ACHN (cell line): ENCODE measurements at places on chromosomes 5 and 9.

- DNase-seq, result no peak
These were observed 136.1 kb downstream of the ENC1 start for GRCh38 chr5:74504463-74504862.

DNA sequence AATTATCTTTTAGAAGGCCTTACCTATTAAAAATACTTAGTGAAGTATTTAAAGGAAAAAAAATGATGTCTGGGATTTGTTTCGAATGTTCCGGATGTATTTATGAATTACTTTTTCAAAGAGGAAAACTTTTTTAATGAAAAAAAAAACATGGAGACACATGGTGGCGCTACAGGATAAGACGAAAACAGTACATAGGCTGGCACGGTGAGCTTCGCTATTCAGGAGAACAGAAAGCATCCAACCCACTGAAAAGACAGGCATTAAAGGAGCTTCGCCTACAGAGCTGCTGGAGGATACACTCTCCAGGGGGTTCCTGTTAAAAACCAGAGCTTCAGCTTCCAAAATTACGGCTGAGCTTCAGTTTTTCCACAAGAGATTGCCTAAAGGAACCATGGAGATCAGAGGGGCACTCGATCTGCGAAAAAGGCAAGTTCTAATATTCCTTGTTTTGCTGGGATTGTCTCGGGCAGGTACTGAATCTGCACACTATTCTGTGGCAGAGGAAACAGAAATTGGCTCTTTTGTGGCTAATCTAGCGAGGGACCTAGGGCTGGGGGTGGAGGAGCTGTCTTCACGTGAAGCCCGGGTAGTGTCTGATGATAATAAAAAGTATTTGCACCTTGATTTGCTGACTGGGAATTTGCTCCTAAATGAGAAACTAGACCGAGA lies at the start of gene PCDHB14:
PCDHB14 (plus strand) TSS at position 232 of the 672 bp plus-strand sequence; CDS start at position 395, 163 bp downstream.
- DNase-seq, result peak; percentile 62

DNA sequence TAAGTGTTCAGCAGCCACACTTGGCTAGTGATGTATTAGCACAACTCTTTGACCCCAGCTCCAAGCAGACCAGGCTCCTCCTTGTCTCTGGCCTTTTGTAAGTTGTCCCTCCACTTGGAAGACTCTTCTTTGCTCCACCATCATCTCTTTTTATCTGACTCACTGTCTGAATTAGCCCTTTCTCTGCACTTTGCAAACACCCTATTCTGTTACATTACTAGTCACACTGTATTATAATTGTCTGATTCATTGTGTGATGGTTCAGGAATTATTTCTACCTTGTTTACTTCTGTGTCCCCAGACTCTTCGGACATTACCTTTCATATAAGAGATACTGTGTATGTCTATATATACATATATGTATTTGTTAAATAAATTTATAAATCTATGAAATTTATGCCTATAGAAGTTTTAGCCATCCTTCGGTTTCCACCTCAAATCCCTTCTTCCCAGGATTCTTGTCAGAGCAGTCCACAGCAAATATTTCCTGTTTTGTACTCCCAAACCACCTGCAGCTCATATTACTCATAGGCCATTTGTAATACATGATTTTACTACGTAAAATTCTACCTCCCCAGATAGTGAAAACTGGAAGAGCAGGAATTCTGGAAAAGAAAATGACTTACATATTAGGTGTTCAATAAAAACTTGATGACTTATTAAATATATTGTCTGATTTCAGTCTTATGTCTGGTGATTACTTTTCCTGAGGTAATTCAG lies 69.0 kb downstream of the MTAP start:
- no peak for DNase-seq

GRCh38 chr9:133340916-133341315 lies 4.9 kb upstream of the SURF6 start:
- DNase-seq, result no peak
